ENCODE measurements at places on chromosomes 2 and 18.
A peak's percentile ranks its signal among the peaks of the same experiment; 100 is the strongest.

DNA sequence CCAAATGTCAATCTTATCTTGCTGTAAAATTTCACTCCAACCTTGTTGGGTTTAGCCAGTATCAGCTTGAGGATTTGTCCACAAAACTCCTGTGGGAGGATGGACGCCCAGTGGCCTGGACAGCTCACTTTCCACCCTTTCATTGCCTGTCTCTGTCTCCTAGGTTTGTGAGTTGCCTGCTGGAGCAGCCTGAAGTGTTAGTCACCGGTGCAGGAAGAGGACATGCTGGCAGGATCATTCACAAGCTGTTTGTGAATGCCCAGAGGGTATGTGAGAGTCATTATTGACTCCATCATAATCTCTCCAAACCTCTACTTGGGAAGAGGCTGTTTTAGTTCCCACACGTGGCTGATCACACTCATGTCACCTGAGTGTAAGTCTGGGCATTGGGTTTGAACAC, 112.3 kb downstream of the RAB3GAP1 start:
- no peaks in the 10 kb centered on the region for H3K4me1 ChIP-seq
- no peak overlapping the region for H3K4me3 ChIP-seq
- peaks cover 19% of the 10 kb centered on the region for H3K36me3 ChIP-seq
- no peak for DNase-seq
- H3K27me3 ChIP-seq, result no peaks in the 10 kb centered on the region
- H3K27ac ChIP-seq, result no peak overlapping the region

- H3K27ac ChIP-seq, result peak overlapping the region; percentile 31
- no peaks in the 10 kb centered on the region for H3K27me3 ChIP-seq
Measured at GRCh38 chr2:216696321-216696720, 972 bp upstream of the IGFBP5 start.

DNA sequence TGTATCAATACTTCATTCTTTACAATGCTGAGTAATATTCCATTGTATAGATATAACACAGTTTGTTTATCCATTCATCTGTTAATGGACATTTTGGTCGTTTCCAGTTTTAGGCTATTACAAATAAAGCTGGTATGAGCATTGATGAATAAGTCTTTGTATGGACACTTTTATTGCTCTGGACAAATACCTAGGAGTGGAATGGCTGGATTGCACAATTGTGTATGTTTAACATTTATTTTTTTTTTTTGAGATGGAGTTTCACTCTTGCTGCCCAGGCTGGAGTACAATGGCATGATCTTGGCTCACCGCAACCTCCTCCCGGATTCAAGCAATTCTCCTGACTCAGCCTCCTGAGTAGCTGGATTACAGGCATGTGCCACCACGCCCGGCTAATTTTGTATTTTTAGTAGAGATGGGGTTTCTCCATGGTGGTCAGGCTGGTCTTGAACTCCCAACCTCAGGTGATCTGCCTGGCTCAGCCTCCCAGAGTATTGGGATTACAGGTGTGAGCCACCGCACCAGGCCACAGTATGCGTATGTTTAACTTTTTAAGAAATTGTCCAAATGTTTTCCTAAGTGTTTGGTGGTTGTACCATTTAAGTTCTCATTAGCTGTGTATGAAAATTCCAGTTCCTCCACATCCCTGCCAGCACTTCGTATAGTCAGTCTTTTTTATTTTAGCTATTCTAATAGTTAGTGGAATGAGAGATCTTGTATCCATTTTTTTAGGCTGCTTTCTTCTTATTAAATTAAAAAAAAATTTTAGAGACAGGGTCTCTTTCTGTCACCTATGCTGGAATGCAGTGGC, 194.9 kb upstream of the HAAO start:
- H3K4me1 ChIP-seq, result no peaks in the 10 kb centered on the region
- DNase-seq, result no peak
- no peaks in the 10 kb centered on the region for H3K27me3 ChIP-seq
- H3K36me3 ChIP-seq, result no peaks in the 10 kb centered on the region
- no peak overlapping the region for H3K27ac ChIP-seq

DNA sequence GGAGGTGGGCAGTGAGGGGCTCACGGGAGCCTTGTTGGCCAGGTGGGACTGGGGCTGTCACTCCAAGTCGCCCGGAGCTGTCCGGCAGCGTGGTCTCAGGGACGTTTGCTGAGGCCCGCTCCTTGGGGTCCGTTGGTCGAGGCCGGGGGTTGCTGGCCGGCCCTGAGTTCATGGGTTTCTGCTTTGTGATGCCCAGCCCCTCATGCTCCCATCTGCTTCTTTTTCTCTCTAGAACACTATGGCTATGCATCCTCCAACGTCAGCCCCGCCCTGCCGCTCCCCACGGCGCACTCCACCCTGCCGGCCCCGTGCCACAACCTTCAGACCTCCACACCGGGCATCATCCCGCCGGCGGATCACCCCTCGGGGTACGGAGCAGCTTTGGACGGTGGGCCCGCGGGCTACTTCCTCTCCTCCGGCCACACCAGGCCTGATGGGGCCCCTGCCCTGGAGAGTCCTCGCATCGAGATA, 14.5 kb downstream of the NFATC1 start:
- DNase-seq, result no peak
- H3K27ac ChIP-seq, result no peak overlapping the region
- no peak overlapping the region for H3K4me3 ChIP-seq
- H3K27me3 ChIP-seq, result no peaks in the 10 kb centered on the region
- no peaks in the 10 kb centered on the region for H3K4me1 ChIP-seq
- peaks cover 4% of the 10 kb centered on the region for H3K36me3 ChIP-seq

DNA sequence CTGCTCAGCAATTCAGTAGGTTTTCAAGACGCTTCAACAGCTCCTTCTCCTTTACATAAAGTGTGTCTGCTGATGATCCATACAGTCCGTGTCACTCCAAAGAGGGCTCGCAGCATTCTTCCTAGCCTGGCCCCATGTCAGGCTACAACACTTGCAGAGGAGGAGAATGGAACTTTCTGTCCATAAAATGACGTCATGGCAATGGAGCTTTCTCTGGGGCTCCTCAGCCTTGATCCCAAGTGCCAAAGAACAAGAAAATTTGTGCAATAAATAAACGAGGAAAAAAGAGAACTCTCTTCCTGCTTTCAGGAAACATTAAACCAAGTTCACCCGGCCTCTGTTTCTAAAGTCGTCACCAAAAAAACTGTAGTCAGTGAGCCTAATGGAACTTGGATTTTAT, 199.5 kb upstream of the MEIS1 start:
- DNase-seq, result no peak
- H3K27me3 ChIP-seq, result no peaks in the 10 kb centered on the region
- H3K36me3 ChIP-seq, result no peaks in the 10 kb centered on the region
- peaks cover 13% of the 10 kb centered on the region for H3K4me1 ChIP-seq

- H3K27me3 ChIP-seq, result no peaks in the 10 kb centered on the region
- H3K4me1 ChIP-seq, result peaks cover 46% of the 10 kb centered on the region
- DNase-seq, result peak; percentile 49
- H3K36me3 ChIP-seq, result no peaks in the 10 kb centered on the region
- no peak overlapping the region for H3K27ac ChIP-seq
Measured at GRCh38 chr2:202035089-202035940, 1.7 kb downstream of the FZD7 start.

DNA sequence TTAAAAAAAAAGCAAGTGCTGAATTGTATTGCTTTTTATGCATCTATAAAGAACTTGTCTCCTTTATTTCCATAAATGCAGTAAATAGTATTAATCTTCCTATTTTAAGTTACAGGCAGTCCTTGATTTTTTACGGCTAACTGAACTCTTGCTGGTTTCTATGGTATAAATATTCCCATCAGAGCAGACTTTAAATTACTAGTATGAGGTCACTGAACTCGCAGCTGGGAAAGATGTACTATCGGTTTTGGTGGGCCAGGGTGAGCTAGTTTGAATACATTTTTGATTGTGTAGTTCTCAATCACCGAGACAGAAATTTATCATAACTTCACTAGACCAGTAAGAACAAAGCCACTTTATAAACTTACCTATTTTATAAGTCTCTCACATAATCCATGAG, 20.9 kb upstream of the KDSR start:
- H3K27me3 ChIP-seq, result no peaks in the 10 kb centered on the region
- no peak for DNase-seq
- H3K36me3 ChIP-seq, result peaks cover 28% of the 10 kb centered on the region
- no peak overlapping the region for H3K4me3 ChIP-seq

DNA sequence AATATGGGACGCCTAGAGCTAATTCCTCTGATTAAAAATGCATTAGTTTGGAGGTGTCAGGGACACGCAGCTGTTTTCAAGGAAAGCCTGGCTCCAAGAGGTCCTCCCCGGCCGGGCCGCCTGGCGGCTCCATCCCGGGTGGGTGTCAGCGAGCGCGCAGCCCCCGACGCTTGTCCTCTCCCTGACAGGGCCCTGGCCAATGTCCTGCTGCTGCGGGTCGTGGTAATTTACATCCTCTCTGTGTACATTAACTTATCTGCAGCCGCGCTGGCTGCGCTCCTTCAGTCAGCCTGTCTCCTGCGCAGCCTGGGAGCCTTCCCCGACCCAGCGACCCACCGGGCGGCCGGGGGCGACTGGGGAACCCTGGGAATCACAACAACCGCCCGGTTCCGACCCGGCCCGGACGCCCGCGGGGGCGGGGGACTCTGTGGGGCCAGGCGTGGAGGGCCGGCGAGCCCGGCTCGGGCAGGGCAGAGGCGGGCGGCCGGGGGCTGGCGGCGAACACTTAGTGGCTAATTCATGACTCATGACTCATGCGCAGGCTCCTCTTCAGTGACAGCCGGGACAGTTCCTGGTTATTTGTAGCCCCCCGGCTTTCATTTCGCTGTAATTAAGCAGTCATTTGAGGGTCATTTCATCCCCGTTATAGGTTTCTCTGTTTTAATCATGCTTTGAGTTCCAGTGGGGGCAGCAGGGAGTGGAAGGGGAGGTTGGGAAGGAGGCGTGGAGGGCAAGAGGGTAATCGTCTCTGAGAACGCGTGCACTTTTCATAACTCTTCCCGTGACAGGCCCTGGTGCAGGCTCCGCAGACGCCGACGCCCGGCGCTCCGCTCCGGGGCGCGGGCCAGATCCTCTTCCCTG, 141.9 kb upstream of the CTAGE1 start:
- H3K36me3 ChIP-seq, result no peaks in the 10 kb centered on the region
- peak; percentile 66 for DNase-seq
- H3K4me1 ChIP-seq, result peaks cover 12% of the 10 kb centered on the region
- peak overlapping the region; percentile 75 for H3K27ac ChIP-seq

DNA sequence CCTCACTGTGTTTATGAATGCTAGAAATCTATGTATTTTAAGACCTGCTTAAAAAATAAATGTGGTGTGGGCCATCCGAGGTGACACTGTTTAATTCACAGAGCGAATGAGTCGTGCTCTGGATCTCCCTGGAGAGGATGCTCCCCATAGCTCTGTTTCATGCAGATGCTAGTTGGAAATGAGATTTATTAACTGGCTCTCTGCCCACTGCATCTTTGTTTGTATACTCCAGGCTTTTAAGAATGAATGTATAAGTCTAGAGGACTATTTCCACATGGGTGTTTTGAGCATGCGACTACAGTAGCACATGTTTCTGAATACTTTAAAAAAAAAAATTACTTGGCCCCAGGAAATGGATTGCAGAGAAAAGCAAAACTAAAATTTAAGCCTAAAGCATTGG, 3.9 kb downstream of the MAPRE2 start:
- H3K36me3 ChIP-seq, result no peaks in the 10 kb centered on the region
- H3K27ac ChIP-seq, result peak overlapping the region; percentile 7
- no peak for DNase-seq
- no peak overlapping the region for H3K4me3 ChIP-seq
- peaks cover 26% of the 10 kb centered on the region for H3K4me1 ChIP-seq

GRCh38 chr18:76005632-76006208, 489.3 kb downstream of the ZNF516 start:
- H3K27me3 ChIP-seq, result no peaks in the 10 kb centered on the region
- H3K36me3 ChIP-seq, result no peaks in the 10 kb centered on the region
- no peak overlapping the region for H3K4me3 ChIP-seq
- no peak for DNase-seq

DNA sequence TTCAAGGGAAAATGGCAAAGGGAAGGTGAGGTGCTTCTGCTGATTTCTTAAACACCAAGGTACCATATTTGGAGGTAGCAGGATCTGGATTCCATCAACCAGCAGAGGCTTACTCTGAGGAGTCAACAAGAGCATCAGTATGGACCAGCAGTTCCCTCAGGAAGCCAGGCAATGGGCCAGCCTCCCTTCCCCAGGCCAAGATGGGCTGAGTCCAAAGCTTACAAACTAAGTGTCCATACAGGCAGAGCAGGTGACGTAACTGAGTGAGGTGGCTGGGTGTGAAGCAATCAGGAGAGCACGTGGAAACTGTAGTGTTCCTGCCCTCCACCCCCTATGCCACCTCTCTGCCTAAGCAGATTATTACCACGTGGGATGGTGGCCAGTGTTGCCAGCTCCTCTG, 134.2 kb upstream of the HNRNPA3 start:
- no peak overlapping the region for H3K27ac ChIP-seq
- no peaks in the 10 kb centered on the region for H3K27me3 ChIP-seq
- H3K36me3 ChIP-seq, result no peaks in the 10 kb centered on the region
- H3K4me1 ChIP-seq, result no peaks in the 10 kb centered on the region
- peak; percentile 37 for DNase-seq

DNA sequence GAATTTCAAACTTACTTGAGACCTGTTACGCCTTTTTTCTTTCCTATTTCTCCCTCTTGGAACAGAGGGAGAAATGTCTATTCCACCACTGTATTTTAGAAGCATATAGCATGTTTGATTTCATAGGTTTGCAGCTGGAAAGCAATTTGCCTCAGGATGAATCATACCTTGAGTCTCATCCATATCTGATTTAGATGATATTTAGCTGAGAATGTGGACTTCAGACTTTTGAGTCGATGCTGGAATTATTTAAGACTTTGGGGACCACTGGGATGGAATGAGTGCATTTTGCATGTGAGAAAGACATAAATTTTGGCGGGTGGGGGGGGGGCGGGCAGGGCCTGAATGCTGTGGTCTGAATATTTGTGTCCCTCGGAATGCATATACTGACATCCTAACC, 282.7 kb upstream of the STON1 start:
- DNase-seq, result no peak
- H3K4me1 ChIP-seq, result peaks cover 17% of the 10 kb centered on the region
- no peak overlapping the region for H3K27ac ChIP-seq
- no peaks in the 10 kb centered on the region for H3K36me3 ChIP-seq

- no peak overlapping the region for H3K27ac ChIP-seq
- no peaks in the 10 kb centered on the region for H3K4me1 ChIP-seq
- no peak overlapping the region for H3K4me3 ChIP-seq
- H3K27me3 ChIP-seq, result no peaks in the 10 kb centered on the region
- no peaks in the 10 kb centered on the region for H3K36me3 ChIP-seq
- DNase-seq, result no peak
Measured at GRCh38 chr2:189363559-189363958, 77.7 kb upstream of the WDR75 start.

GRCh38 chr2:12320991-12321641, 395.6 kb upstream of the TRIB2 start:
- H3K27ac ChIP-seq, result no peak overlapping the region
- DNase-seq, result no peak
- H3K27me3 ChIP-seq, result no peaks in the 10 kb centered on the region

- peaks cover 28% of the 10 kb centered on the region for H3K4me1 ChIP-seq
- DNase-seq, result no peak
- H3K27ac ChIP-seq, result no peak overlapping the region
- no peaks in the 10 kb centered on the region for H3K27me3 ChIP-seq
Measured at GRCh38 chr2:55109219-55109891, 59.1 kb upstream of the RTN4 start.

DNA sequence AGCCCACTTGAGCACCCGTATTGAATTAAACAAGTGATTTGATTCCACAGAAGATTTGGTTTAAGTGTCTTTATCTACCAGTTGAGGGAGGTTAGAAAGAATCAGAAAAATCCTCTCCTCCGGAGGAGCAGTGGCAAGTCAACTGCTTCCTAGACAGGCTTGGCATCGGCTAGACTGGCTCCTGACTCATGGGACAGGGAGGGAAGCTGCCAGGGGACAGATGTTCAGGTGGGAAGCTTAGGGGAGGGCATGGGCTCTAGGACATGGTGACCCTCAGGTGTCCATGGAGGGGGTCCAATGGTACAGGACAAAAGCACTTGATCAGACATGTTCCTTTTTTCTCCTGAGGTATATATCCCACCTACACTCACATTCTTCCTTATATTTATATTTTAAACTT, 119.3 kb upstream of the IL1R2 start:
- H3K36me3 ChIP-seq, result peaks cover 35% of the 10 kb centered on the region
- DNase-seq, result no peak
- H3K4me3 ChIP-seq, result no peak overlapping the region
- H3K4me1 ChIP-seq, result no peaks in the 10 kb centered on the region

Measured in thyroid gland (tissue), 4 donors.